ENCODE measurements at places on chromosomes 16 and 17.

DNA sequence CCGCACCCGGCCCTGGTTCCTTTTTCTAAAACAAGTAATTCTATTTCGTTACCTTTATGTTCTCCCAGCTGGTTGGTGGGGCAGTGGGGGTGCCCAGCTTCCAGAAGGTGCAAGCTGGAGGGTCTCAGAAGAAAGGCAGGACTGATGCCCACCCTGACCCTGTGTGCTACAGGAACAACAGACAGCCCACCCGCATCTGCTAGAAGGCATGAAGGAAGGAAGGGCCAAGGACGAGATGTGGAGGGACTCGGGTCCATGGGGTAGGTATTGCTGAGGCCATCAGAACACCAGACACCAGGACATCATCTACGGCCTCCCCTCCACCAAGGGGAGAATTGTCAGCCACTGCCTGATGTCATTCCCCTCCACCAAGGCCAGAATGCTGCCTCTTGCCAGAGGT, 6.4 kb upstream of the CYTH1 start:
- DNase-seq, result no peak

DNA sequence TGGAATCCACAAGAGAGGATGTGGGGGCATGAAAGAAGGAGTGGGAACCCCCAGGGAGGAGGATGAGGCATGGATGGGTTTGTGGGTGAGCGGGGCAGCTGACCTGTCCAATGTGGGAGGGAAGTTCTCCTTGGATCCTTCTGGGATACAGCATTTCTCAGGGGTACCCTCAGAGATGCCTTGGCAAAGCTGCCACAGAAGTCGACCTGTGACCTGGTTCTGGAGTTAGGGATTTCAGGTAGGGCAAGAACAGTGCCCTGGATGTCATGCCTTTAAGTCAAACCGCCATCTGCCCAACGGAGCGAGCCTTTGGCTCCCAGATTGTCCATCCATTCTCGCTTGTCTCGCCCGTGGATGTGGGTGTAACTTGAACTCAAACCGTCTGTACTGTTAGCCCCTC, 30.0 kb downstream of the WSCD1 start:
- DNase-seq, result no peak

DNA sequence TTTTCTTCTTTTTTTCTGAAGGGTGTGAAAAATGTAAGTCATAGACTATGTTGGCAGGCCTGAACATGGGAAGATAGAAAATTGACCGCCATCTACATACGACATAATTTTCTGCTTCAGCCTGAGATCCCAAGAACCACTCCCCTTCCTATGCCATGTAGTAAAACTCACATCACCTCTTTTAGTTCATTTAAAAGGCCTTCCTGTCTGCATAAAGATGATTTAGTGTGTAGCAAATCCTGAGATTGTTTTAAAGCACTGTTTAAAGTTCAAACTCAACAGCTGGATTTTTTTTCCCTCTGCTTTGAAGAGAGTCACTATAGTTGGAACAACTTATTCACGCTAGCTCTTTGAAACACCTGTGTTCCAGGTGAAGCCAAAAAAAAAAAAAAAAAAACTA, 101.5 kb downstream of the NLK start:
- DNase-seq, result no peak

- no peak for DNase-seq
These were observed 103.6 kb downstream of the GAS7 start for GRCh38 chr17:10094797-10095196.

GRCh38 chr17:44432254-44433157, 43.1 kb upstream of the ITGA2B start:
- DNase-seq, result no peak

DNA sequence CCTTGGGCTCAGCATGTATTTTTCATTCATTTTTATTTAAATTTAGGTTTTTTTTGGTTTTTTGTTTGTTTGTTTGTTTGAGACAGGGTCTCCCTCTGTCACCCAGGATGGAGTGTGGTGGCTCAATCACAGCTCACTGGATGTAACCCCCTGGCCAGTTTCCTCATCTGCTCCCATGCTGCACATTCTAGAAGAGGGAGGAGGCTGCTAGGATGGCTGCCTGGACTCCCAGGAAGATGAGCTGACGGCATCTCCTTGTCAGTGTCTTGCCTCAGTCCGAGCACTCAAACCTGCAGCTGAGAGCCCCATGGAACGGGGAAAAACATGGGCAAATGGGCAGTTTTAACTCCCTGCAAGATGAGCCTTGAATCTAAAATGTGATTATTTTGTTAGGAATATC, 7.5 kb downstream of the MEAK7 start:
- DNase-seq, result peak; percentile 11

- DNase-seq, result no peak
These were observed 763 bp upstream of the SOX9 start for GRCh38 chr17:72119873-72120641.

- no peak for DNase-seq
These were observed 91.3 kb upstream of the NOG start for GRCh38 chr17:56502120-56502654.

DNA sequence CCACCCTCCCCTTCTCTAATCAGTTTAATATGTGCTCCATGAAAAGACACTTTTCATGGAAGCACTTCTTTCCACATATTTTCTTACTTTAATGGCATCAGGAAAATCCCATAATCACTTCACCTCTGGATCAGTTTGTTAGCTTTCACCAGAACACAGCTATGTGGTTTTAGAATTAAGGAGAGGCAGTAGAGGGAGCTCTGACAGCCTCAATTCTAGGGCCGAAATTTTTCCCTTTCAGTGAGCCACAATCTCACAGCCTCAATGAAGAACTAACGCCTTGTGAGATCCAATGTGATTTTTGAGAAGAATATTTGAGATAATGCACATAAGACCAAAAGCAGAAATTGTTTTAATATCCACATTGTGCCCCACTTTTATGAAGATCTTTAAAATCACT, 1494.0 kb upstream of the CDH8 start:
- DNase-seq, result no peak

DNA sequence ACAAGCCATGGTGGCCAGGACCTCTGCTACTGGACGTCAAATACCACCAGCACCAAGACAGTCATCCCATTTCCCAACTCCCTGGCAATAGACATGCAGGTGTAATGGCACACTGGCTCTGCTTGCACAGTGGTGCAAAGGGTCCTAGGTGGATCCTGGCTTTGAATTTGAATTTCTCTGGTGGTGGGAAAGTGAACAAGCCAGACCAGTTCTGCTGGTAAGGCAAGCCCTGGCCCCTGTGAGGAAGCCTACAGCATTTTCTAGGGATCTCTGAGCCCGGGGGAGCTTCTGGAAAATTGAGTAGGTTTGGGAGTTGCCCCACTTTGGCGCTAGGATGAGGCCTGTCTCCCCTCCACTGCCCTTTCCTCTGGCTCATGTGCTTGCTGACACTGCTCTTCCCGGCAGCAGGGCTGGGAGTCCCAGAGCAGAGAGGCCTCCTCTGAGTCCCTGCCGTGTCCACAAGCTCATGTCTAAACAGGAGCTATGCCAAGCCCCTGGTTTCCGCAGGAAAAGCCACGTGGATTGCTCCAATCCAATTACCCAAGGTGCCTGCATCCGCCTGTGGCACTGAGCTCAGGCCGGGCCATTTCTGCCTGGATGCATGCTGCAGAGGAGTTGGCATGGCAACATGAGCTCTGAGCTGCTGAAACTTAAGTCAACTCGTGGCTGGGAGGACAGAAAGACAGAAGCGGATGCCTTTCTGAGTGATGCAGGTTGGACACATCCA, 67.0 kb downstream of the PRMT7 start:
- DNase-seq, result no peak

- DNase-seq, result no peak
These were observed 174.8 kb downstream of the UTP18 start for GRCh38 chr17:51435171-51435552.

GRCh38 chr16:87806641-87807546, 41.1 kb upstream of the KLHDC4 start:
- peak; percentile 84 for DNase-seq

DNA sequence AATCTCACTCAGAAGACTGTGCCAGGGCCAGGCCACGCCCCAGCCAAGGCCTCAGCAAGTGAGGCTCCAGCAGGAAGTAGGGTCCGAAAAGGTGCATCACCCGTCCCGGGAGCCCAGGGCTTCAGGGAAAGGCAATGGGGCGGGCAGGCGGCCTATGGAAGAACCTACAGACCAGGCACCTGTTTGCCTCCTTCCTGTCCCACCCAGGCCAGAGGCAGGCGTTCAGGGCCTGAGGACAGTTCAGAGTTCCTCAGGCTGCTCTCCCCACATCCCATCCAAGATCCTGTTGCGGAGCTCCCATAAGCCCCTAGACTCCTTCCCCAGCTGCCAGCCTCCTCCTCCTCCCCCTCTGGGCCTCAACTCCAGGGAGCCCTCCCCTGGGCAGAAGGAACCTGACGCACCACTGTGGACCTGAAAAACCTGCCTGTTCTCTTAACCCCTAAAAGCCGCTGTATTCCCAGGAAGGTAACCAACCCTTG, 2.3 kb downstream of the CLUH start:
- no peak for DNase-seq

DNA sequence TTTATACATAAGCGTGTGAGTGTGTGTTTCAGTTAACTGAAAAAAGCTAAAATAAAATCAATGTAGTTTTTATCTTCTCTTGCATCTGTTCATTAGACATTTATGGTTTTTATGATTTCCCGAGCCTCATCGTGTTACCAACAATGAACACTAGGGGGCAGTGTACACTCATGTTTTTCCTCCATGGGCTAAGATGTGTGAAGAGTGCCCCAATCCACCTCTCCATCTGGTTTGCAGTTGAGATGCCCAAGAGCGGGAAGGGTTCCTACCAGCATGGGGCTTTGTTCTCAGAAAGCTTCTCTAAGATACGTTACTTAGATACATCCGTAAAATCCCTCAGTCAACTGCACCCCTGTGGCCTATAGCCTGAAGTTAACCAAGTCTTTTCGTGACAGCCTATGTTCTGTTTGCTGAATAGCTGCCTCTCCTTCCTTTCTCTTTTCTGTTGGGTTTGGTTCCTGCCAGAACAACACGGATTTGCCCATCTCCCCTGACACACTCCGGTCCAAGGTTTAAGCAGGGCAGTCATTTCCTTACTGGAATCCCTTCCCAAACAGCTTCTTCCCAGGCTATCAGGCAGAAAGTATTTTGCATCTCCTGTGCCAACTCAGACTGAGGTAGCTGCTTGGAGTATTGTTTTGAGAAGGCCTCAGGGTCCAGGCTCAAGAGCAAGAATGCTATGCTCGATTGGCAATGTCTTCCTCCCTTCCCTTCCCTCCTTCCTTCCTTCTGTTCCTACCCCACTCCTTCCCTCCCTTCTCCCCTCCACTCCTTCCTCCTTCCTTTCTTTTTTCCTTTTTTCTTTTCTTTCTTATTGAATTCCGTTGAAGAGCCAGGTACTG, 12.9 kb upstream of the ELAC2 start:
- DNase-seq, result peak; percentile 69

DNA sequence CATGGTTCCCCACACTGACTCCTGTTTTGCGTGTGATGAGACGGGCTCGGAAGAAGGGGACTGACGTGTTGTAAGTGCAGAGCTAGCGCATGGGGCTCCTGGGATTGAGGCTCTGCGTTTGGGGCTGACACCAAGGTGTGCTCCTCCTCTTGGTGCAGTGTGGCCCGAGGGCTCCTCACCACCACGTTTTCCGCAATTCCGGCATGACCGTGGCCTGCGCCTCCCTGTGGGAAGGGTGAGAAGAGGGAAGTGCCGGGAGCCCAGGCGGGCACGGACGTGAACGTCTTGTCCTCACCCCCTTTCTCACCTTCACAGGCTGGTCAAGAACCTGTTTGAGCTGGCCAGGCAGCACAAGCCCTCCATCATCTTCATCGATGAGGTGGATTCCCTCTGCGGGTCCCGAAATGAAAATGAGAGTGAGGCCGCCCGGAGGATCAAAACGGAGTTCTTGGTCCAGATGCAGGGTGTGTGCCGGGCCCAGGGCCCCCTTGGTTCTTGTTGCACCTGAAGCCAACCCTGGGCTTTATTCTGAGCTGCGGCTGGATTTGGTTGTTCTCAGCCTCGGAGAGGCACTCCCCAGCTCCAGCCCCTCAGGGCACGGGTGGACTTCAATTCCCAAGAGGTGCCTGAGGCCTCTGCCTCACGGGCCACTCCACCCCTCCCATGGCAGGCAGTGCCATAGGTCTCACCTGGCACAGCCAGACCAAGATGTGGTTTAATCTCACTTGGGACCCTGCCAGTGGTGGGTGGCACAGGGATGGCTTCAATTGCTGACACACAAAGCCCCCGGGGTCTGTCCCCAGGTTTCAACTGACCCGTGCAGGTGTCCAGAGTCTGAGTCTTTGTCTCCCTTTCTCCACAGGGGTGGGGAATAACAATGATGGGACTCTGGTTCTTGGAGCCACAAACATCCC, 8.9 kb downstream of the VPS4A start:
- DNase-seq, result no peak

DNA sequence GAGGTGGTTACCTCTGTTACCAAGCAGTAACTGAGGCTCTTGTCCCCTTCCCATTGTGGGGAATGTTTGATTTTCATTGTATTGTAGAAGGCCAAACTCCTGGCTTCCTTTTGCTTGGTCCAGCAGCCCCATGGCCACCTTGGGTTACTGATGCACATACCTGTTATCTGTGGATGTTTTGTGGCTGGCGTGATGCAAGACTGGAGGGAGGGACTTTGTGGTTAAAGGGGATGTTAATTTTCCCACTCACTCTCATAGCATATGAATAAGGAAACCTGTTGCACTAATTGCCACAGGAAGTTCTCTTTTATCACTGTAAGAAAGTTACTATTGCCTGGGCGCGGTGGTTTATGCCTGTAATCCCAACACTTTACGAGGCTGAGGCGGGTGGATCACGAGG, 168.6 kb upstream of the HS3ST4 start:
- no peak for DNase-seq

DNA sequence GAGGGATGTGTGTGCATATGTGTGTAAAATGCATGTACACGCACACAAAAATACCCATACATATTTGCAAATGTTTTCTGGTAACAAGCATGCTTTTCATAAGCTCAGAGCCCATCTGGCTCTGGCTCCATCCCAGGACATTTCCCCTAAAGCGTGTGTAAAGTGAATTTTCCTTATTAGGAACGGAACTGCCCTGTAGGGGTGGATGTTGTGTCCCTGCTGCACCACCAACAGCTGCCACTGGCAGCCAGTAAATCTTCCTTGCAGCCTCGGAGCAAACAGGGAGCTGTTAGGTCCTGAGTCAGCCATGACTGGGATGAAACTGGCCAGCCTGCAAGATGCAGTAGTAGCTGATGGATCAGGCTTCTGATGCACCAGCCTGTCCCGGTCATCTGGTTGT, 393.5 kb downstream of the UTP18 start:
- no peak for DNase-seq

GRCh38 chr16:74556375-74556922, 50.5 kb downstream of the GLG1 start:
- DNase-seq, result no peak

GRCh38 chr16:854808-855410, 54.4 kb upstream of the GNG13 start:
- DNase-seq, result no peak

GRCh38 chr17:59335685-59336084, 4.2 kb downstream of the YPEL2 start:
- DNase-seq, result no peak

- no peak for DNase-seq
These were observed 2.6 kb downstream of the DPEP2 start for GRCh38 chr16:67996666-67997065.

- no peak for DNase-seq
These were observed 19.8 kb downstream of the HS3ST3A1 start for GRCh38 chr17:13581925-13582324.
